ENCODE measurements at places on chromosomes 7 and 10.

DNA sequence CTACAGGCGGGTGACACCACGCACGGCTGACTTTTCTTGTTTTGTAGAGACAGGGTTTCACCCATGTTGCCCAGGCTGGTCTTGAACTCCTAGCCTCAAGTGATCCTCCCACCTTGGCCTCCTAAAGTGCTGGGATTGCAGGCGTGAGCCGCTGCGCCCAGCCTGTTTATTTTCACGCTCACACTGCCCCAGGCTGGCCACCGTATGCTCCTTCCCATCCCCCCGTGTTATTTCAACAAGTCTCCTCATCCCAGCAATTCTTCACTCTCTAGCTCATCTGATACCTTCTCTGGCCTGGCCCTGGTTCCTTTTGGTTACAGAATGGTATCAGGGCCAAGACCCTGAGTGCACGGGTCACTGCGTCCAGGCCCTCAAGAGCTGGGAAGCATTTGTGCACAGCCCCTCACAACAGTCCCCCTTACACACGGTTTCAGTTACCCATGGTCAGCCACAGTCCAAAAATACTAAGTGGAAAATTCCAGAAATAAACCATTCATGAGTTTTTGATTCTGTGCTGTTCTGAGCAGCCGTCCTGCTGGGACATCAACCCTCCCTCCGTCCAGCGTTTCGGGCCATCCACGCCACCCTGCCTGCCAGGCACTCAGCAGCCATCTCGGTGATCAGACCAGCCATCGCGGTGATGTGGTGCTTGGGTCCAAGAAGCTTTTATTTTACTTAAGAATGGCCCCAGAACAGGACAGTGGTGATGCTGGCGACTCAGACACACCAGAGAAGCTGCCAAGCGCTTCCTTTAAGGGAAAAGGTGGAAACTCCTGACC is 8.9 kb downstream of the COX19 start:
- no peak for DNase-seq

DNA sequence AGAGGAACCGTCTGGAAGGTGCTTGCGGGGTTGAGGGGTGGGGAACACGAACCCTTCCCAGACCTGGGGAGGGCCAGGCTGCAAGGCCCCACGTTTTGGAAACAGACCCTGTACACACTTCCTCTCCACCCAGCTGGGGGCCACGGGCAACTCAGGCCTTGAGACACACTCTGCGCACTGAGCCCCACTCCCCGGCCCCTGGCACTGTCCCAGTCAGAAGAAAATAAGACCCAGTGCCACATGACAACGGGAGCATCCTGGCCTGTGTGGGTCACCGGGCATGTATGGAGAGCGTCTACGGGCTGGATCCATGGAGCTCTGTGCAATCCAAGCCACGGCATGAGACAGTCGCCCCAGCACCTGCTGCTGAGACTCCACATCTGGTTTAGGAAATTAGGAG is 63.7 kb downstream of the CARD11 start:
- no peak for DNase-seq

GRCh38 chr10:116691635-116692034 is 50.7 kb downstream of the HSPA12A start:
- no peak for DNase-seq

DNA sequence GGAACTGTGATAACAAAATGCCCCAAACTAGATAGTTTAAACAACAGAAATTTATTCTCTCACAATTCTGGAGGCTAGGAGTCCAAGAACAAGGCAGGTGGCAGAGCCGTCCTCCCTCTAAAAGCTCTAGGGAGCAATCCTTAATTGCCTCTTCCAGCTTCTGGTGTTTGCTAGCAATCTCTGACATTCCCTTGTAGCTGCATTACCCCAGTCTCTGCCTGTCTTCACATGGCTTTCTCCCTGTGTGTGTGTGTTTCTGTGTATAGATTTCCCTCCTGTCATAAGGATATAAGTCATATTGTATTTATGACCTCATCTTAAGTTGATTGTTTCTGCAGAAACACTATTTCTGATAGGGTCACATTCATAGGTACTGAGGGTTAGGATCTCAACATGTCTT is 177.5 kb downstream of the WNT2 start:
- DNase-seq: no peak

DNA sequence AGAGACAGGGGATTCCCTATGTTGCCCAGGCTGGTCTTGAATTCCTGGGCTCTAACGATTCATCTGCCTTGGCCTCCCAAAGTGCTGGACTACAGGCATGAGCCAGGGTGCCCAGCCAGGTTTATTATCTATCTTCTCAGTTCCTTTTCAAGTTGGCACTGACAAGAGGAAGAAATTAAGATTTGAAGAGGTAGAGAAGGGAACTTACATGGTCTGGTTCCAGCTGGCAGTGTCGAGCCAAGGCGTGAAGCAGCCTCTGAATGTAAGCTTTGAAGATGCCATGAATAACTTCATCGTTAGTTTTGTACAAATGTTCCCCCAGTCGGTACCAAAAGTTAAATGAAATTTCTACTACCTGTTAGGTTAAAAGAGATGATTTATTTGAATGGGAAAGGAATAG is 57.7 kb downstream of the TNPO3 start:
- no peak for DNase-seq

- no peak for DNase-seq
Observed at GRCh38 chr10:86001521-86001920, 365.1 kb downstream of the GRID1 start.

- no peak for DNase-seq
Observed at GRCh38 chr10:78700816-78701520, 367.8 kb upstream of the ZMIZ1 start.
